CD4-positive, alpha-beta T cell treated with Interleukin-4 for 1 hour (primary cell): ENCODE measurements at places on chromosomes 4 and X.
A peak's percentile ranks its signal among the peaks of the same experiment; 100 is the strongest.

GRCh38 chr4:36178484-36178883 lies 65.8 kb downstream of the ARAP2 start:
- no peak for DNase-seq

GRCh38 chr4:37721995-37722638 lies 35.9 kb upstream of the RELL1 start:
- no peak for DNase-seq

GRCh38 chr4:32112891-32113290 lies 1392.7 kb downstream of the PCDH7 start:
- no peak for DNase-seq

GRCh38 chr4:186698525-186698924 lies 25.1 kb downstream of the FAT1 start:
- no peak for DNase-seq

DNA sequence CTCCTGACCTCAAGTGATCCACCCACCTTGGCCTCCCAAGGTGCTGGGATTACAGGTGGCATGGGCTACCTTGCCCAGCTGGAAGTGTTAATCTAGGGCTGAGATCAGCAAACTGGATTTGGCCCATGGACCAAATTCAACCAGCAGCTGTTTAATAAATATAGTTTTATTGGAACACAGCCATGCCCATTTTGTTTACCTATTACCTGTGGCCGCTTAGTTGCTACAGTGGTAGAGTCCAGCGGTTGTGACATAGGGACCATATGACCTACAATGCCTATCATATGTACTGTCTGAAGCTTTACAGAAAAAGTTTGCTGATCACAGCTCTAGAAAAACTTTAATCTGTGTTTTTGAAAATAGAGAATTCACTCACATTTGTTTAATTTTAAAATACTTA lies 17.2 kb upstream of the PDHA1 start:
- no peak for DNase-seq

DNA sequence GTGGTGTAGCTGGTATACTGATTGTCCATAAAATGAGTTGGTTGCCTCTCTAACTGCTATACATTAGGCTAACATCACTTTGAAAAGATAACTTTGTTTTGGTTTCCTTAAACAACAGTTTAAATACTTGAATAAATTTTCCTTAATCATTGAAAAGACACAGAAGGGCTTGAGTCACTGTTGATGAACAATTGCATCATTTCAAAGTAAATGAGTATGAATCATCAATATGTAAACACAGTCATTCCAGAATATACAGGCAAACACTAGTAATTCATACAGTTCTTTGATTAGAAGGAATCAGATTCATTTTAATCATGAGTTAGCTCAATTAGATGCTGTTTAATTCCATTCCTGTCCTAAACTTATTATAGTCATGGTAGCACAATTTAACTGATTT lies 160.6 kb downstream of the AFF2 start:
- no peak for DNase-seq

- DNase-seq = peak; percentile 53
Measured at GRCh38 chr4:83138946-83139345, 24.4 kb upstream of the PLAC8 start.

DNA sequence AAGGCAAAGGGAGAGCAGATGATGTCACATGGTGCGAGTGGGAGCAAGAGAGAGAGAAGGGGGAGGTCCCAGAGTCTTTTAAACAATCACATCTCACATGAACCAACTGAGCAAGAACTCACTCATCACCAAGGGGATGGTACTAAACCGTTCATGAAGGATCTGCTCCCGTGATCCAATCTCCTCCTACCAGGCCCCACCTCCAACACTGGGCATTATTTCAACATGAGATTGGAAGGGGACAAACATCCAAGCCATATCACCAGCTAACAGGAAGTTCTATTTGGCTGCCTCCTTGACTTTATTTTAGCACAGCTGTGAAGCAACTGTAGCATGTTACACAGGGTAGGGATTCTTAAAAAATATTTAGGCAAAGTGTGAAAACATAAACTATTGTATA lies 102.5 kb downstream of the DDIT4L start:
- no peak for DNase-seq

DNA sequence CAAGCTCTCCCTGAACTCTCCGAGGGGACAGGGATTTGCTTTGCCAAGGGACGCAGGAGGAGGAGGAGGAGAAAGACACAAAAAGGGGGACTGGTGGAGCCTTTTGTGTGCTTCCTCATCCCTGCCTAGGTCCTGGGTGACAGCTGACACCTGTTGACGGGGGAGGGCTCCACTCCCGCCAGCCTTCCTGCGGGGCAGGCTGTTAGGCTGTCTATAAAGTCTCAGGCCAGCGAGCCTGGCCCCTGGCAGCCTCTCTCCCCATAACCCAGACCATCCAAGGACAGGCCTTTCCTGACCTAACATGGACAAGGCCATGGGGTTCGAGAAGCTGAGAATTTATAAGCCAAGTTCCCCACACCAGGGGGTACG lies 832 bp upstream of the EVC2 start:
- DNase-seq = no peak

DNA sequence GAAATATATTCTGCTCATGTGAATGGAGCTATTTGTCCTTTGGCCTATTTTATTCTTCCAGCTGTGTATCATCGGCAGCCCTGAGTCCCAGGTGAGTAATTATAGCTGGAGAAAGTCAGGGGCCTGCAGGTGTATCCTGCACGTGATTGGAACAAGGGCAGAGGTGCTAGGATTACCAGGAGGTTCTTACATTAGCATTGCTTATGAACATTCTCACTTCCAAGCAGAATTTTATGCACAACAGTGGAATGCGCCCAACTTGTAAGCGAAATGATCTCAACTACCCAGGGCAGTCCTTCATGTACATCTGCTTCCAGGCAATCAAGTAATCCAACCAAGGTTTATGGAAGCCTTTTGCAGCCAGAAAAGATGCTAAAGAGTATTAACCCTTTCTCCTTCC lies 68.9 kb upstream of the NRK start:
- no peak for DNase-seq

DNA sequence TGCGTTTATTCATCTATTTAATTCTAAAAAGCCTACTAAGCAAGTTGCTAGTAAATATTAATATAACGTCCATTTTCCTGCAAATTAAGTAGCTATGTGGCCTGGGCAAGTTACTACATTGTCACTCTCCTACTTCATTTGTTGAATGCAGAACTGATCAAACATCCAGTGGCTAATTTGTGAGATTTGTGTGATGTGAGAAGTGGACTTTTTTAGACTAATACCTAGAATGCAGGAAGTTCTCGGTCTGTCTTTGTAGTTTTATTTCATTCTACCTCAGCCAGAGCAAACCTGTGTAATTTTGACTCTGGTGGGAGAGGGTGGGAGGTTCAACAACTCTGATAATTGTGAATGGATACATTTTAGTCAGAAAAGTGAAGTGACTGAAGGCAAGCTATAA lies 840 bp downstream of the GUF1 start:
- no peak for DNase-seq

GRCh38 chr4:3703677-3704521 lies 62.3 kb upstream of the ADRA2C start:
- no peak for DNase-seq

- DNase-seq = no peak
Measured at GRCh38 chr4:70902577-70903290, 565 bp downstream of the MOB1B start.

DNA sequence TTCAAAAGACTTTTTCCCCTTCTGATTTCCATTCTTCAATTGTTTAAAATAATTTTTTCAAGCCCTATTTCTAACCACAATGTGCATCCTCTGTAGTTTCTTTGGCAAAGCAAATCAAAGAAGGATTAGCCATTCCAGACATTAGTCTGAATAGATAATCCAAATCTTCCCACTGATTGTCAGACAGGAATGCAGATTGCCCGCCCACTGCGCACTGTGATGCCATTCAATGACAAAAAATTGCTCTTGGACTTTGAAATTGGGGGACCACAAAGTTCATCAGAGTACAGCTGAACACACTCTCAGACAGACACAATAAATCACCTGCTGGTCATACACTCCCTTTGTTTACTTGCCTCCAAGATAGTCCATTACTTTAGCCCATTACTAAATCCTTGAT lies 216.5 kb upstream of the DKK2 start:
- no peak for DNase-seq

GRCh38 chrX:108736509-108737479 lies at the start of gene IRS4:
Gene IRS4, minus strand, starts transcription at chrX:108736563.
- DNase-seq = no peak

- DNase-seq = no peak
Measured at GRCh38 chr4:139922406-139923024, 231.5 kb downstream of the MAML3 start.

GRCh38 chr4:176818531-176818930 lies 25.8 kb upstream of the VEGFC start:
- no peak for DNase-seq

DNA sequence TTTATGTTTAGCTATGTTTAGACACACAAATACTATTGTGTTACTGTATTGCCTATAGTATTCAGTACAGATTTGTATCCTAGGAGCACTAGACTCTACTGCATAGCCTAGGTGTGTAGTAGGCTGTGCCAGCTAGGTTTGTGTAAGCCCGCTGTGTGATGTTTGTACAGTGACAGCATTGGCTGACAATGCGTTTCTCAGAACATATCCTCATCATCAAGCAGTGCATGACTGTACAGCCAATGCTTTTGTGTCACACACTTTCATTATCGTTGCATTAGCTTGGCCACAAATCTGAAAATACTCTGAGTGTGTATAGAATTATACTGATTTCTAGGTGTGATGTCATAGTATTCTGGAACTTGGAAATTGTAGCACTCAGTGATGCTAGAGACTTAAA lies 63.4 kb downstream of the CLDN34 start:
- no peak for DNase-seq

GRCh38 chrX:49272421-49272820 lies 2.8 kb downstream of the PPP1R3F start:
- DNase-seq = no peak
